Activated CD4-positive, CD25-positive, alpha-beta regulatory T cell treated with anti-CD3 and anti-CD28 coated beads, Interleukin-2, amount 50 U/mL, for 24 hours (primary cell): ENCODE measurements at places on chromosomes 11 and 22.

DNA sequence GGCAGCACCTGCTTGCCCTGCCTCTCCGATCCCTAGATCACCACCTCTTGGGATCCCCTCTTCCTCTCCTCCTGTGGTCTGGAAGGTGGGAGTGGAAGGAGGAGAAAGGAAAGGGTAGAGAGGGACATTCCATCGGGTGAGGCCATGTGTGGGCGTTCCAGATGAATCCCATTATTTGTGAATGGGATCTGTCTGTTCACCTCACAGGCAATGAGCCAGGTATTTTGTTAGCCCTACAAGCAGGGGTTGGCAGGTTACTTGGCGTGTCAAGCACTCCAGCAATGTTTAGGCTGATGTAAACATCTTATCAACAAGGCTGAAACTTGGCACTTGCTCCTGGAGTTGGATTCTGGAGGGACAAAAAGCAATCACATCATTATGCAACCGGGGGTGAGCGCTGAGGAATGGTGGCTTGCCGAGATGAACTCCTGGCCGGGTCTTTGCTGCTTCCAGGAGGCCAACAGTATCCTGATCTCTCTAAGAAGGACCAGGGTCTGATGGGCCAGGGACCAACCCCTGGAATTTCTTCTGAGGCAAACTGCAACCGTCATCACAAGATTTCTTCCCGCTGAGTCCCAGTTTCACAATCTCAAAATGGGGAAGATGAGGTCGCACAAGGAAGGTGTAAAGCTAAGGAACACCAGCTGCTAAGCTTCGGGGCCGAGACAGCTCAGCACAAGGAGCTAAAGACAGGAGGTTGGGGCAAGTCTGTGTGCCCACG is 7.8 kb downstream of the ADAMTS8 start:
- ATAC-seq = no peak

GRCh38 chr11:1082728-1083620 is 8.3 kb downstream of the MUC2 start:
- ATAC-seq = no peak

GRCh38 chr11:13341026-13341425 is 63.4 kb downstream of the BMAL1 start:
- no peak for ATAC-seq

DNA sequence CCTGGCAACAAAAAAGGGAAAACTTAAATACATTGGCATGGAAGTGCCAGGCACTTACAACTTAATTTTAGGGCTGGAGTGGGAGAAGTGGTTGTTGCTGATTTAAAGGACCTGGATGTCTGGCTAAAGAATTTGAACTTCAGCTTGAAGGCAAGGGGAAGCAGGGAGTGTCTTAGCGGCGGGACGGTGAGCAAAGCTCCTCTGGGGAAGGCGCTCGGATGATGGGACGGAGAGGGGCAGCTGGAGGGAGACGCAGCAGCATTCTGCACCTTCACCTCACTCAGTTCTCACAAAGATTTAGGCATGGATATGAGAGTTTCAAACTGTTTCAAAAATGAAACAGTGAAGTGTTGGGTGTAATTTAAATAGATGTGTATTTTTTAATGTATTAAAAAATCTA is 967.1 kb downstream of the BRD1 start:
- no peak for ATAC-seq

- ATAC-seq = no peak
These were observed 292.0 kb downstream of the NTM start for GRCh38 chr11:131662317-131662972.

- no peak for ATAC-seq
These were observed 66.9 kb upstream of the CTSC start for GRCh38 chr11:88404391-88404790.

DNA sequence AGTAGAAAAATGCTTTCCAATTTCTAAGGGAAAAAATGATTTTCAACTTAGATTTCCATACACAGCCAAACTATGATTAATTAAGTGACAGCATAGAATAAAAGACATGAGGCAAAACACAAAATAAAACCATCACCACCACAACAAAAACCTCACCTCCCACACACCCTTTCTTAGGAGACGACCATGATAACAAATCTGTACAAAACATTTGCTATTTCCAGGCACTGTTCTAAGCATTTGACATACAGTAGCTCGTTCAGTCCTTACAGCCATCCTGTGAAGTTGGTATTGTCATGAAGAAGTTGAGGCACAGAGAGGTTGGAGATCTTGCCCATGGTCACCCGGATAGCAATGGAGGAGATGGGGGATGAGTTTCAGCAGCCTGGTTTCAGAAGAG is 8.7 kb downstream of the SPI1 start:
- no peak for ATAC-seq

DNA sequence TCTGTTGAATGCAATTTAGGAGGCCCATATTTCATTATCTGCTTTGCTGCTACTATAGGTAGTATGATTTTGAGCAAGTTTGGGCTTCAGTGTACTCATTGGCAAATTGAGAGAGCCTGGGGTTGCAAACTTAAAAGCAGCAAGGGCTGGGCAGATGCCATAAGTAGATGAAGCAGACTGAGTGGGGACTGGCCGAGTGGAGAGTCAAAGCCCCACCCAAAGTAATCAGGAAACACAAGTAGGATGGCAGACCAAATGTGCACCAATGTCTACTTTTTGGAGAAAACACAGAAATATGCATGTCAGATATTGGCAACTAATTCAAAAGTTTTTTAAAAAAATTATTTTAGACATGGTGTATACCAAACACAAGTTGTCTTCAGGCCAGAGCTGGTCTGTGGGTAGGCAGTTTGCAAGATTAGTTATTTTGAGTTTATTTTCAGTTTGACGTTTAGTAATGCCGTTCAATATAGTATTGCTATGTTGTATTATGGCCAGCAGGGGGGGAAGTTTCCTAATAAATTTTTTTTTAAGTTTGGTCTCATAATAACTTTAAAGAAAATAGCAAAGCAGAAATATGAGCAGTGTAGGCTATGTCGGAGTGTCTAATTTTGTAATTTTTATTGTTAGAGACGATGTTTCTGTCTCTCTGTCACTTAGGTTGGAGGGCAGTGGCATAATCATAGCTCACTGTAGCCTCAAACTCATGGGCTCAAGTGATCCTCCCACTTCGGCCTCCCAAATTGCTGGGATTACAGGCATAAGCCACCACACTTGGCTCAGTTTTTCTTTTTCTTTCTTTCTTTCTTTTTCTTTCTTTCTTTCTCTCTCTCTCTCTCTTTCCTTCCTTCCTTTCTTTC is 105.1 kb downstream of the HIPK3 start:
- ATAC-seq = no peak

DNA sequence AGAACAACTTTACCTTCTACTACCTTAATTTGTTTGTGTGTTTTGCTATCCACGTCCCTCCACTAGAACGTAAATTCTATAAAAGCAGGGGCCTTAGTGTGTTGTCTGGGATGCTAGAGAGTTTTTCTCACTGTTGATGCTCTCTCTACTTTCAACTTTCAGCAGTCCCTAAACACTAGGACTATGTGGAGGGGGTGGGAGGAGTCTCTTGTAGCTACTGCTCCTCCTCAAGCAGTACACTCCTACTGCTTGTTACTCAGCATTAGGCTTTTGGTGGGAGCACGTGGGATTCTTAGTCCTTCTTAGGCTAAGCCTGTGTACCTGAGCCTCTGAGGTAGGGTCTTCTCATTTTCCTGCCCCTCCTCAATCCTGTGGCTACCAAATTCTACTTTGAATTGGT is 56.3 kb downstream of the ARHGAP20 start:
- ATAC-seq = no peak

GRCh38 chr11:20037396-20038153 is 122.7 kb downstream of the DBX1 start:
- no peak for ATAC-seq

GRCh38 chr11:111463276-111463675 is 48.9 kb downstream of the BTG4 start:
- no peak for ATAC-seq
